Stomach (tissue), 19 donors: ENCODE measurements at places on chromosomes 5 and 9. TPM values are rescaled to one million over a fixed set of nuclear protein-coding genes. Genes with fewer than 3 reads are reported as not detected.

GRCh38 chr9:23541976-23542375 is 284.1 kb downstream of the ELAVL2 start:
- DNase-seq = no peak
- no peak overlapping the region for H3K4me3 ChIP-seq

ARHGEF37 gene
- 25.7 TPM for total RNA-seq

PTGES gene
- total RNA-seq = 0.58 TPM

GRCh38 chr5:129400395-129400983 is 59.6 kb upstream of the ADAMTS19 start:
- no peak overlapping the region for H3K27ac ChIP-seq
- no peak for DNase-seq
- no peaks in the 10 kb centered on the region for H3K27me3 ChIP-seq

GRCh38 chr9:135273008-135273407 is 185.5 kb downstream of the OLFM1 start:
- no peaks in the 10 kb centered on the region for H3K27me3 ChIP-seq
- no peaks in the 10 kb centered on the region for H3K36me3 ChIP-seq
- peaks cover 5% of the 10 kb centered on the region for H3K4me1 ChIP-seq

DNA sequence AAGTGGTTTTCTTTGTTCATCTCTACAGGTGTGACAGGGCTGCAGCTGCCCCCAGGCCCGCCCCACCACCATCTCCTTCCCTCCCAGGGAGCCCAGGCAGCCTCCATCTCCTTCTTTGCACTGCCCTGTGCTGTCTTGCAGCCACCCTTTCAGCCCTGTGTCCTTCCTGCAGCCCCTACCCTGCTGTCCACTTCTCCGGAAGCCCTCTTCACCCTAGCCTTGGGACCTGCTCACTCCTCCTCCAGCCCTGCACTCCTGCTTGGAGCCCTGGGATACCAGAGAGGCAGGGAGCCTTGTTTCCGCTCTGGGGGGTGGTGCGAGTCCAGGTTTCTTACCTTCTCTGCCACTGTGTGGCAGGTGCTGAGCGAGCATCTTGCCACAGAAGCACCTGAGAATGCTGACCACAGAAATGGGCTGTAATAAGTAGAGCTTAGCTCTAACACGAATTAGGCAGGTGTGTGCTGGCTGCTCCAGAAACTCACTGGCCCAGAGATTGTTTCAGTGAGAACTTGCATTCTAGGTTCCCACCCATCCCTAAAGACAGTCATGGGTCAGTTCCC is 51.3 kb upstream of the GADD45G start:
- no peaks in the 10 kb centered on the region for H3K36me3 ChIP-seq
- H3K27me3 ChIP-seq = no peaks in the 10 kb centered on the region
- no peak for DNase-seq
- H3K27ac ChIP-seq = no peak overlapping the region
- H3K4me1 ChIP-seq = peaks cover 29% of the 10 kb centered on the region

SLC36A2 gene
- not detected for total RNA-seq

- no peaks in the 10 kb centered on the region for H3K36me3 ChIP-seq
- no peak overlapping the region for H3K27ac ChIP-seq
- H3K27me3 ChIP-seq = no peaks in the 10 kb centered on the region
- no peak overlapping the region for H3K4me3 ChIP-seq
- H3K4me1 ChIP-seq = no peaks in the 10 kb centered on the region
Observed at GRCh38 chr9:116271340-116271739, 117.7 kb downstream of the PAPPA start.

DNA sequence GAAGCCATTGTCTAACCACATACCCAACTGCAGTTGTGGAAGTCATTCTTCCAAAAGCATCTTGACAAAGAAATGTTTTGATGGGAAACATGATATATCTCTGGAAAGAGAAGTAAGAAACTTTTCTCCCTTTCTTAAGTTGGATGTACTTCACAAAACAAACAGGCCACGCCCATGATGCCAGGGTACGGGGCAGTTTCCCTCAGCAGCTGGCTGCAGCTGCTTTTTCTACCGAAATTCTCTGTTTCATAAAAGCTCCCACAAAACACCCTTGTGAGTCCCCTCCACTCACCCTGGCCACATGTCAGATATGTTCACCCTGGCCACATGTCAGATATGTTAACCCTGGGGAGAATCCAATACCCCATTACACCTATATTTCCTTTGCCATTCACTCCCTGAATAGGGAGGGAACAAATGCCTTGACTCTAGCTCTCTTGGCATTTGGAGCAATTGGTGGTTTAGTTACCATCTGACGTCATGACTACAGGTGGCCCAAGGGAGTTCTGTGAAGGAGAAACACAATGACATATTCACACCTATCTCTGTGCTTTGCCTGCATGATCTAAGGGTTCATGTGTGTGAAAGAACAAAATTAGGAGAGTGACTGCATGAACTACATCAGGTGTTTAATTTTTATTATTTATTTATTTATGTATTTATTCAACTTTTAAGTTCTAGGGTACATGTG is 103.0 kb downstream of the AOPEP start:
- H3K36me3 ChIP-seq = no peaks in the 10 kb centered on the region
- DNase-seq = no peak
- H3K4me3 ChIP-seq = no peak overlapping the region
- no peaks in the 10 kb centered on the region for H3K27me3 ChIP-seq
- H3K4me1 ChIP-seq = peaks cover 36% of the 10 kb centered on the region

ADRA1B gene
- 0.45 TPM for total RNA-seq

- no peaks in the 10 kb centered on the region for H3K36me3 ChIP-seq
- no peaks in the 10 kb centered on the region for H3K27me3 ChIP-seq
- H3K4me3 ChIP-seq = no peak overlapping the region
Observed at GRCh38 chr5:60960591-60960990, 15.6 kb downstream of the NDUFAF2 start.

GRCh38 chr5:38642189-38642911 is 85.9 kb upstream of the LIFR start:
- no peak overlapping the region for H3K4me3 ChIP-seq
- no peak overlapping the region for H3K27ac ChIP-seq
- H3K27me3 ChIP-seq = no peaks in the 10 kb centered on the region
- H3K36me3 ChIP-seq = no peaks in the 10 kb centered on the region
- peaks cover 50% of the 10 kb centered on the region for H3K4me1 ChIP-seq

- no peak overlapping the region for H3K27ac ChIP-seq
- no peaks in the 10 kb centered on the region for H3K27me3 ChIP-seq
- H3K36me3 ChIP-seq = no peaks in the 10 kb centered on the region
- peak; percentile 5 for DNase-seq
- H3K4me3 ChIP-seq = no peak overlapping the region
Observed at GRCh38 chr9:38062498-38063362, 6.3 kb downstream of the SHB start.

NRG2 gene
- 0.37 TPM for total RNA-seq

DNA sequence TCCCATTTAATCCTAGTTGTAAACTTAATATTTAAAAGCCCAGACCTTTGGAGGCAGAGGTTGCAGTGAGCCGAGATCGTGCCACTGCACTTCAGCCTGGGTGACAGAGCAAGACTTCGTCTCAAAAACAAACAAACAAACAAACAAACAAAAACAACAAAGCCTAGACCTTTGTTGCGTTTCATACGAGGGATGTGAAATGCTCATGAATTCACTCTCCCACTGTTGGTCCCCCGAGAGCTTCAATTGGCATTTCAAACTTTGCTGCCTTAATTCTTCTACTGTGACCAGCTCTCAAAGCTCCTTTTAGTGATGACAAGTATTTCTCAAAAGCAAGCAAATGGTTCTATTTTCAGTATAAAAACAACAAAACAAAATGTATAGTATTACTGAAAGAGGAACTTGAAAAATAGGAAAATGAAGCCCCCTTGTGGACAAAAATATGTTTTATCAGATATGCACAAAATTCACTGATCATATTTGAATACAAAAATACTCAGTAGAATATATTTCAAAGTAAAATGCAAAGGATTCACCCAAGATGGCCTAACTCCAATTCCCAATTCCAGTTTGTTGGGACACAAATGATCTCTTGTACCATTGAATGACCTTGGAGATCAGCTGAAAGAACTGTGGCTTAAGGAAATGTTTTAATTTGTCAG is 140.4 kb downstream of the ESM1 start:
- no peaks in the 10 kb centered on the region for H3K36me3 ChIP-seq
- DNase-seq = peak; percentile 77
- H3K27me3 ChIP-seq = no peaks in the 10 kb centered on the region
- H3K4me1 ChIP-seq = no peaks in the 10 kb centered on the region
